ENCODE measurements at places on chromosomes 1 and 21.

GRCh38 chr1:236888126-236888525, 93.0 kb downstream of the MTR start:
- DNase-seq: no peak

GRCh38 chr1:24535021-24535424, 20.9 kb upstream of the NCMAP start:
- DNase-seq: no peak

DNA sequence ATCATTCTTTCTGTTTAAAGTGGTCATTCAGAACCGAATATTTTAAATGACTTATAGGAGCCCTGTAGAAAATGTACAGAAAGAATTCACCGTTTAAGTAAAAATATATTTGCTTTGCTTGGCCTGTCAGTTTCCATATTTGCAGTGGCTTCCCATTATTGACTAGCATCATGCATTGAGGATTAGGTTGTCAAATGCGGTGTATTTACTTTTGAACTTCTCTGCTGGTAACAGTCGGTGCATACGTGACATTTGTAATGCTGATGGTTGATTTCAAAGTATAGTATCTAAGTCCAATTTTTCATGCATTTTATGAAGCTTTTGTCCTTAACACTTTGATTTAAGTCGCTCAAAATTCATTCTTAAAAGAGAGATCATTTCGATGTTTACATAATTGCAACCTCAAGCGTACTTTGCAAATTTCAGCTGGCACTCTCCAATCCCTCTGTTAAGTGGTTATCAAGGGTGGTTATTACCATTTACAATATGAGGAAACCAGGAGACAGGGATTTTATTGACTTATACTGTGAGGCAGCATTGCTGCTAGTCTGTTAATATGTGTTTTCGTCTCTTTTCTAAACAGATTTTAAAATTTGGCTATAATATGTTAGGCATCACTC, 201.6 kb downstream of the SDCCAG8 start:
- DNase-seq: no peak

GRCh38 chr1:216057063-216057462, 366.2 kb downstream of the USH2A start:
- DNase-seq: no peak

- no peak for DNase-seq
Observed at GRCh38 chr1:199082778-199083389, 444.0 kb downstream of the PTPRC start.

GRCh38 chr1:22917989-22918388, 54.7 kb downstream of the LACTBL1 start:
- no peak for DNase-seq

GRCh38 chr1:220527908-220528678, at the start of gene MARK1:
MARK1 (plus strand) TSS chr1:220528136; CDS start chr1:220528823, 687 bp downstream.
- no peak for DNase-seq

GRCh38 chr1:111140680-111140967, 601 bp downstream of the CEPT1 start:
- no peak for DNase-seq

- no peak for DNase-seq
Observed at GRCh38 chr1:18899363-18900049, 2.8 kb downstream of the ALDH4A1 start.

GRCh38 chr1:75986478-75986877, 54.3 kb upstream of the ASB17 start:
- no peak for DNase-seq

DNA sequence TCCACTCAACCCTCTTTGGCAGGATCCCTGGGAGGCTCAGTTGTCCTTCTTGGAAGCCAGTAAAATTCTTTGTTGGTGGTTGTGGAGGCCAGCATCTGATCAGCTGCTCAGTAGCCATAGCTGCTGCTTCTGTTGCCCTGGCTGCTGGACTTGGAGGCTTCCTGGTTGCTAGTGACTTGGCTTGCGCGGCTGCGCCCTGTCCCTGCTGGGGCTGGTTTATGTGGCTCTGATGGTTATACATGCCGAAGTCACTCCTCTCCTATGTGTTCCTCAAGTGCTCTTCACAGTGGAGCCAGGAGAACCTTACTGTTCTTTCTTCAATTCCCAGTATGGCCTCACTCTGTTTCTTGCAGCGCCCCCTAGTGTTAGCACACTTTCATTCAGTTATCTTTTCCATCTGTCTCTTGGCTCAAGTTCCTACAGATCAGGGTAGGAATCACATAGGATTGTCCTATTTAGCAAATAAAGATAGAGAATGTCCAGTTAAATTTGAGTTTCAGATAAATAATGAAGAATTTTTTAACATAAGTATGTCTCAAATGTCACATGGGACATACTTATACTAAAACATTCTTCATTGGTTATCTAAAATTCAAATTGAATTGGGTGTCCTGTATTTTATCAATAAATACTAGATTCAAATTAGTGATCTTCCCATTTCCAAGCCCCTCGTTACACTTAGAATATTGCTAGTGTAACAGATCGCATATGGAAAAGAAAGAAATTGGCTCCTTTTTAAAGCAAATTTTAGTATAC, 176.5 kb downstream of the TGFB2 start:
- no peak for DNase-seq

GRCh38 chr21:45820171-45821091, 161.1 kb upstream of the COL6A1 start:
- peak; percentile 41 for DNase-seq

DNA sequence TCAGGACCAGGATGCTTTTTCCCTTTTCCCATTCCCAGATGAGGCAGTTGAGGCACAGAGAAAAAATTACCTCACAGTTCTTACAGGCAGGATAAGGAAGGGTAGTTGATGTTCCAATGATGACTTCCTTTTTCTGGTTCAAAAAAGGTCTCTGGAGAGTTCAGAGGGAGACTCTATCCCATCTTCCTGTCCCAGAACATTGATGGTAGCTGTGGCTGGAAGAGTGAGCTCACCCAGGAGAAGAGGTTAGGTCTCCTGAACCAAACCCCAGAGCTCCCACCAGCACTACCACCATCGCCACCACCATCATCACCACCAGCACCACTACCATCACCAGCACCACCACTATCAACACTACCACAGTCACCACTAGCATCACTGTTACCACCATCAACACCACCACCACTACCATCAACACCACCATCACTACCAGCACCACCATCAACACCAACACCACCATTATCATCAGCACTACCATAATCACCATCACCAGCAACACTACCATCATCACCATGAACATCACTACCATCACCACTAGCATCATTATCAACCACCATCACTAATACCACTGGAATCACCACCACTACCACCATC, 105.5 kb upstream of the RUNX3 start:
- no peak for DNase-seq

DNA sequence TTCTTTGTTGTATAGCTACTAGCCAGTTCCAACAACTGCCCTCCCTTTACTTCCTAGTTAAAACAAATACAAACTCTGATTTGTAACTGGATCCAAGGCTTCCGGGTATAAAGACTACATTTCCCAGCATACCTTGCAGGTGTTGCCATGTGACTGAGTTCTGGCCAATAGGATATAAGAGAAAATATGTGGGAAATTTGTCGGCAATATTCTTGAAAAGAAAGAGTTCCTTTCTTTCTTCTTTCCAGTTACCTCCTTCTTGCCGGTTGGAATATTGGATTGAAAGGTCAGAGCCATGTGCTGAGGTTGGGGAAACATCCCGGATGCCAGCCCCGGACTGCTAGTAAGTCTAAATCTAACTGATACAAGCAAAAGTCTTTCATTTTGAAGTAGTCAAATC, 23.0 kb upstream of the ZBTB40 start:
- no peak for DNase-seq

GRCh38 chr1:7222695-7223015, 437.4 kb downstream of the CAMTA1 start:
- no peak for DNase-seq

DNA sequence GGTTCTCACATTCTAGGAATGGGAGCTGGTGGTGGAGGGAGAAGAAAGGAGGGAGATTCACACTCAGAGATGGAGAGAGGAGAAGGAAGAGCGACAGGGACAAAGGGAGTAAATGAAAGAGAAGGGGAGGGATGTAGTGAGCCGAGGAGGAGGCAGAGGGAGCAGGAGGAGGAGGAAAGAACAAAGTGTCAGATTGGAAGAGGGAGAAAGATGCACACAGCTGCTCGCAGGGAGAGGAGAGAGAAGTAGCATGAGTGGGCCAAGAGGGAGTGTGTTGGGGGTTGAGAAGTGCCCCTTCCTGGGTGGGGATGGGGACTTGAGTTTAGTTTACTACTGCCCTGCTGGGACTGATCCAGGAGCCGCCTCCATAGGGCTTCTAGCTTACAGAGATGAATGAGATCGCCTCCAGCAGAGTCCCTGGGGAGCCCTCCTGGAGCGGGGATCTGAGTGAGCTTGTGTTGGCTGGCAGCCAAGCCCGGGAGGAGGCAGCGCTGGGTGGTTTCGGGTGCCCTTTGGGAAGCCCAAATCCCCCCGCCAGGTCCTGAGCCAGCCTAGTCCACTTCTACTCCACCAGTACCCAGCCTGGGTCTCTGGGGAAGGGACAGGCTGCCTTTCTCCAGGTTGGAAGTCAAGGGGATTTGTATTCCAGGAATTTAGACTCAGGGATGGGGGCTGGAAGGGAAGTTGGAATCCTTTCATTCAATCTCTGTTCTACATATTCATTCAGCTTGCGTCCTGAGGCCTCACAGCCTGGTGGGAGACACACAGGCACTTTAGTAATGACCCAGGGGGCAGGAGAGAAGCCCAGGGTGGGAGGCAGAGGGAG, 20.9 kb downstream of the PTPRU start:
- no peak for DNase-seq

DNA sequence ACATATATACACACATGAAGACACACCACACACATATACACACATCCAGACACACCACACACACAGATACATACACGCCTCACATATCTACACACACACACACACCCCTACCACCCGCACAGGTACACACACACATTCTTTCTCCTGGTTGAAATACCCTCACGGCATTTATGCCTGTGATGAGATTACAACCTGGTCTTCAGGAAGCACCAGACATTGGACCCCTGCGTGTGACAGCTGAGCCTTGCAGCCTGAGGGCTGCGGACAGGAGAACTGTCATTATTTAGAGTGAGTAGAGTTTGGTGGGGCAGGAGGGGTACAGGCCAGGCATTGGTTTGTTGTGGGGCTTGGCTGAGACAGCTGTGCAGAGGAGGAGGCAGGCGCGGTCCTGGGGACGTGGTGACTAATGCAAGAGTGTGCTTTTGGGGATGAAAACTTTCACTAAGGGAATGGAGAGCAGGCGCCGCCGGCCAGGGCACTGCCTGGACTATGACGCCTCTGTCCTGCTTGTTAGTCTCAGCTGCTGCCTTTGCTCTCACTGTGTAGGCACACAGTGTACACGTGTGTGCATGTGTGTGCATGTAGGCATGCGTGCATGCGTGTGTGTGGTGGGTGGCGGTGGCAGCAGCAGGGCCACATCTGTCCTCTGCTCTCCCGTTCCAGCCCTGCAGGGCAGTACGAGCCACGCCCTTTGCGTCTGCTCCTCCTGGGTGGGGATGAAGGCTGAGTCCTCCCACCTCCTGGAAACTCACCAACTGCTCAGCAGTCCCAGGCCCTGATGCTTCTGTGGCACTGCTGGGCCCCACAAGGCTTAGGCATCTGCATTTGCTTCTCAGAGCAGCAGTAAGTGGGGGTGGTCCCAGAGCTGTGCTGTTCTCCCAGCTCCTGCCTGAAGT, 57.6 kb downstream of the SPSB1 start:
- DNase-seq: no peak

GRCh38 chr1:220691053-220691684, 1.0 kb downstream of the C1orf115 start:
- no peak for DNase-seq

GRCh38 chr1:239098400-239099037, 287.8 kb upstream of the CHRM3 start:
- no peak for DNase-seq

- DNase-seq: no peak
Observed at GRCh38 chr1:51989582-51990477, 670 bp downstream of the RAB3B start.

DNA sequence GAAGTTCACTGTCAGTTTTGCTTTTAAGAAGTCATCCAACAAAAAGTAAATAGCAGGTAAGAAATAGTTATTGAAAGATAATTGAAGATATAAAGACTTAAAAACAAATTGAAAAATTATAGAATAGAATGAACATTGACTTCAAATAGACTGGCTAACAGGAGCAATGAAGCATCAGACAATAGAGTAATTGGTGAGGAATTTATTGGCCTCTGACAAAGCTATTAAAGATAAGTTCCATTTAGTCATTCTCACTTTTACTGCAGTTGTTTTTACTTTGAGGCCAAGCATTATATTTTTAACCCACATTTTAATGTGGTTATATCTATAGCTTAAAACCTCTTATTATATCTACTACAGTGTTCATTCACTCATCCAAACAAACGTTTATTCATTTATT, 228.8 kb upstream of the ADGRL2 start:
- DNase-seq: no peak

DNA sequence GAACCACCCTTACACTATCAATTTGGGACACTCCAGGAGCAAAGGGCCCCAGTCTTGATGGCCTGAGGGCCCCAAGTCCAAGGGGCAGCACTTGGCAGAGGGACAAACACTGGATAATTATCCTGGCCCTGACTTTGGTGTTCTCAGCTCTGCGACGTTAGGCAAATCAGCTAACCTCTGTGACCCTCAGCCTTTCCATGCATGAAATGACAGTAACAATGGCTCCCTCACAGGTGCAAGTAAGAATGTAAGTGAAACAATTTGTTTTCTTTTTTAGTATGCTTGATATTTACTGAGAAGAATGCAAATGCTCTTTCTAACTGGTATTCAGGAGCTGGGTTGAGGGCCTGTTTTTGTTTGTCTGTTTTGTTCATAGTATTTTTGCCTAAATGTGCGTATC, 61.6 kb upstream of the PRDX6 start:
- DNase-seq: no peak
